ENCODE measurements at places on chromosomes 4 and X.

GRCh38 chr4:338759-339097, 1.1 kb downstream of the ZNF141 start:
- peak; percentile 6 for DNase-seq

DNA sequence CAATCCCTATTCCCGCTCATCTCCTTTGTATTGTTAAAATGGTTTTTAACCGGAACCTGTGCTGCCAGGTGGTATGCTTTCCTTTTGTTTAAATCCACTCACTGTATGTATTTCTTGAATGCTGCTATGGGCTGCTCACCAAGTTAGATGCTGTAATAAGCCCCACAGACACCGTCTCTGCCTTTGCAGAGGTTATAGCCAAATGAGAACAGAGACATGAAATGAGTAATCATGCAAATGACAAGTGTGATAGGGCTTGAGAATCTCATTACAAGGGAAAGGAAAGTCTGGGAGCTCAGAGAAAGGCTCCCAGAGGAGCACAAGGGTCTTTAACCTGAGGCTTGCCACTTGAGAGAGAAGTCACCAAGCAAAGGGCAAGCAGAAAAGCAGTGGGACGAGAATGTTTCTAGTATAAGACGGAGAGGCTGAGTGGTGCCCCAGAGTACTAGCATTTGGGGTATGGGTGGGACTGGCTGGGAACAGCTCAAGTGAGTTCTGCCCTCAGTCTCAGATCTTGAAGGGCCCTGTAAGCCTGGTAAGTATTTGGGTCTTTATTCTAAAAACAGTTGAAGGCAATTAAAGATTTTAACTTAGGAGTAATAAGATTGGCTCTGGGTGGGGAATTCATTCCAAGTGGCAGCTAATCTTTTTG, 110.8 kb upstream of the H2AZ1 start:
- DNase-seq: no peak

DNA sequence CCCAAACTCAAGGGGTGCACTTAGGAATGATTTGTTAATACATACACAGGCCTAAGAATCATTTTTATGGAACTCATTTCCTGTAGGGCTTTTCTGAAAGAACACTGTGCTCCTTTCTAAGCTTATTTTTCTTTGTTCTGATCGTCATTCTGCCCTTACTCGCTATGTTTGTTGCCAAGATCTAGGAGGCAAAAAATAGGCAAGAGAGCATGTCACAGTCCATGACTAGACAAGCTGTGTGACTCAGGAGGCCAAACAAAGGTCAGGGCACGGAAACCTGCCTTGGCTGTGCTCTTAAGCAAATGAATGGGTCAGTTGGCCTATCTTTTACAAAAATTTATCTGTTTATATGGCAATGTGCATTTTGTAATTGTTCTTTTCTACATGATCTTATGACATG, 42.5 kb upstream of the C1GALT1C1 start:
- no peak for DNase-seq

GRCh38 chrX:101668143-101668542, 8.5 kb upstream of the ARMCX2 start:
- no peak for DNase-seq

DNA sequence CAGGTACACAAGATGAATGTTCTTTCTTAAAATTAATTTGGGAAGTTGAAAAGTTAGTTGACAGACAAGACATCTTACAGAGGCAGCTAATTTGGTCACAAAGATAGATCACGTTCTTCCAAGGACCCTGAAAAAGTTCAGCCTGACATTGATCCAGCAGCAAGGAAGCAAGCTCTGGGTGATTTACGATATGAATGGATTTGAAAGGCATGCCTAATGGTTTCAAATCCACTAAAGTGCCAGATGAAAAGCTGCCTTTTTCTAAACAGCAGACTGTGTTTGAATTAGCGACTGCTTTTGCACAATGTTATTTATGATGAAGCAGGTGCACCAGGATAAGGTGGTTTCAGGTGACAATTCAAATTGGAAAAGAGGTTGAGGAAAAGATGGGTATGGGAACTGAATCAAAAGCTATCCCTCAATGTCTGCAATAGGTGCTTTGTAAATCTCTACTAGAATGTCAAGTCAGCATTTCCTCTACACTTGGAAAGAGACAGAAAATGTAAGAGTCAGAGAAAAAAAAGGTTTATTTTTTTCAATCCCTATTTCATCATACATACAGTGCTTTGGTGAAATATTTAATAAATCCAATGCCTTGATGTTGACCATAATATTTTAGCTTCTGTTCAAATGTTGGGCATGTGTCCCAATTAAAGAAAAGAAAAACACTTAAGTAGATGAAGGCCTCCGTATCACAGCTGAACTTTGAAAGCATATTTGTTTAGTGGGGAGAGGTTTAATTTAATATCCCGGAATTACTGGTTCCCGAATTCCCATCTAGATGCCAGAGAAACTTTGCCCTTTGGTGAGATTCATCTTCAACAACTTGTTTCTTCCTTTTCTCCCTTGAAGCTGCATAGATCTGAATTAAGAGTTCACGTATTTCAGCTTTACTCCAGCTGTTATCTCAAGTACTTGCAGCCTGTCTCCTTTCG, 6.0 kb downstream of the RASGEF1B start:
- no peak for DNase-seq

- no peak for DNase-seq
Observed at GRCh38 chr4:21901831-21902230, 46.7 kb downstream of the KCNIP4 start.

GRCh38 chrX:150897421-150898320, 797 bp downstream of the CD99L2 start:
- DNase-seq: no peak

- no peak for DNase-seq
Observed at GRCh38 chr4:122584519-122584918, 36.3 kb downstream of the IL21 start.

DNA sequence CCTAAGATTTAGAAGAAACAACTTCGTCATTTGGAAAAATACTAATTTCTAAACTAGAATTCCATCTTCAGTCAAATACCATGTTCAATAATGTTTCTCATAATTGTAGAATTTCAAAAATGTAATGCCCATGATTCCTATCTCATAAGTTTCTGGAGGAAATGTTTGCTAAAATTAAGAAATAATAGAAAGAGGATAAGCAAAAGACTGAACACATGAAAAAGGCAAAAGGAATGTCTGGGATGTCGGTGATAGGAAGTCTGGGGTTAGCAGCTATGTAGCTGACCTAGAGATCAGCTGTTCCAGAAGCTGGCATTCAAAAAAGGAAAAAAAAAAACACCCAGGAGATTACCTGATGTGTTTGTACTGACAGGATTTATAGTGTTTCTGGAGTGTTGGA, 18.9 kb upstream of the PCDH10 start:
- DNase-seq: no peak

DNA sequence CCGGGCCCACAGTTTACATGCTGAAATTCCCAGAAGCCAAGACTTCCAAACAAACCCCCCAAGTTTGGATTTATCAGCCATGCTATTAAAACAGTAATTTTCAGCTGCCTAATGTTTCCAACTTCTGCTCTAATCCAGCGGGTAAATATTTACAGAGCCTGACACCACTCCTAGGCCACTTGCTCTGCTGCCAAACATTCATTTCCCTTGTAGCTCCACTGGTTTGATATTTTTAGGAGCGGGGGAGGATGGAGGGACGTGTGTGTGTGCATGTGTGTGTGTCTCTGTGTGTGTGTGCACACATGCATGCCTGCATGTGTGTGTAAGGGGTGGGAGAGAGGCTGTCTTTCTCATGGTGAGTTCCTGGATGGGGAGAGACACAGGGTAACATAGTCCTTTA, 115.7 kb upstream of the PJA1 start:
- DNase-seq: no peak

DNA sequence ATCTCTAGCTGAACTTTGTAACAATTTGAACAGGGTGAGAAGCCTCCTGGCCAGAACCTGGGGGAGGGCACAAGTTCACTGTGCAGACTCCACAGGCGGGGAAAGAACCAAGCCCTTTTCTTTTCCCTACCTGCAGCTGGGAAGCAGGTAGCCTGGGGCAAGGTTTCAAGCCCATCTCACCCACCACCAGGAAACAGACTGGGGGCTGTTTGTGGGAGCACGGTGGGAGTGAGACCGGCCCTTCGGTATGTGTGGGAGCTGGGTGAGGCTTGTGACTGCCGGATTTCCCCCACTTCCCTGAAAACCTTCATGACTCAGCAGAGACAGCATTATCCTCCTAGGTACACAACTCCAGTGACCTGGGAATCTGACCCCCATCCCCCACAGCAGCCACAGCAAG, 211.7 kb downstream of the ZNF674 start:
- DNase-seq: no peak

GRCh38 chr4:21885241-21885640, 63.3 kb downstream of the KCNIP4 start:
- DNase-seq: no peak

DNA sequence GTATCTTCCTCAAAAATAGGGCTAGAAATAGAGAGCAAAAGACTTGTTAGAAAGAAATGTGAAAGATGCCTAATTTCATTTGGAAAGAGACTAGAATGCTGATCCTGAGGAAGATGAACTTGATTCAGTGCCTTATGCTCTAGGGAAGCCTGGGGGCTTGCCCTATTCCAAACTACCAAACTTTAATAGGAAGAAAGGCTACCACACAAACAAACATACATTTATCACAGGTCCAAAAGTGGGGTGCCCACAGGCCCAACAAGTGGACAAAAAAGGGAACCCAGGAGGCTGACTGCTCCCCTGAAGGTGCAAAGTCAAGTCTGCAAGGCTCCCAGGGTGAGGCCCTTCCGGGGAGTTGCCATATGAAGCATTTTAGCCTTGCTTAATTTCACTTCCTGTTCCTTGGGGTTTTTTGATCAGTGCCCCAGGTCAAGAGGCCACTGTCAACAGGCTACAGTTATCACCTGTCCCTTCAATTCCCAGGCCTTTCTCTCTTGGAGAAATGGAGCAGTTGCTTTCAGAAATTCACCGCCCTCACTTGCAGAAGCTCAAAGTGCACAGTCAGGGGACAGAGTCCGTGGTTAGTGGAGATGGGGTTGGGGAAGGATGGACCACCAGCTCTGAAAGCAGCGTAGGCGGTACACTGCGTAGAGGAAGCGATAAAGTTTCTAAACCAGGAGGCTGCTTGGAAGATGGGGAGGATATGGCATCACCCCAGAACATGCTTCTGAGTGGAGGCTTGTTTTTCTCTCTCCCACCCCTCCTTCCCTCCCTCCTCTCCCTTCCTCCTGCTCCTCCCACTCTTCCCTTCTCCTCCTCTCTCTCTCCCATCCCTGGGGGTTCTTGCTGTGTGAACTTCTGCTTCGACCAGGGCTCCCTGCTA, 36.4 kb downstream of the TMEM154 start:
- no peak for DNase-seq

GRCh38 chr4:28760003-28760402, 1899.4 kb downstream of the STIM2 start:
- DNase-seq: no peak

- no peak for DNase-seq
Observed at GRCh38 chr4:112751447-112751846, 114.5 kb downstream of the LARP7 start.

GRCh38 chr4:138450546-138451275, 208.6 kb upstream of the SLC7A11 start:
- DNase-seq: no peak

DNA sequence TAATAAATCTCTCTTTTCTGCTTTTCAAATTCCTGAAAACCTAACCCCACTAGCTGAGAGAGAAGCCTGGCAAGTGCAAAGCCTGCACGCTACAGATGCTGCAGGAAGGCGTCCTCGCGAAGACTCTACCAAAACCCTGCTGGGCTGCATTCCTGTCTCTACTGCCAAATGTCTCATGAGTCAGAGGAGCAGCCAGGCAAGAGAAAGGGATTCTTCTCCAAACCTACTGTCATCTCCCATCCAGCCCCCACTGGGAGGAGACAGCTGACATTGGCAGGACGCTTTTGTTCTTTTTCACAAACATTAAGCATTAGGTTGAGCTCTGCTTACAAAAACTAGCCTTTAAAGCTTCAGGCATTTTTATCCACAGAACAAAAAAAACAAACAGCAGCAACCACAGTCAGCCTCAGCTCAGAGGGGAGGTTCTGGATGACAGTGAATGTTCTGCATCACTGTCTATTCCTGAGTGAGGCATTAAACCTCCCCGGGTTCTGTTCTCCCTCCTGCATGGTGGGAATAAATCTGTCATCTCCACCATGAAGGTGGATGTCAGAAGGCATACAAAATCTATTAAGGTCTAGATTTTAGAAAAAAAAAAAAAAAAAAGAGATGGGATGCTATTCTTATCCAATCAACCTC, 18.0 kb downstream of the CRMP1 start:
- DNase-seq: no peak

DNA sequence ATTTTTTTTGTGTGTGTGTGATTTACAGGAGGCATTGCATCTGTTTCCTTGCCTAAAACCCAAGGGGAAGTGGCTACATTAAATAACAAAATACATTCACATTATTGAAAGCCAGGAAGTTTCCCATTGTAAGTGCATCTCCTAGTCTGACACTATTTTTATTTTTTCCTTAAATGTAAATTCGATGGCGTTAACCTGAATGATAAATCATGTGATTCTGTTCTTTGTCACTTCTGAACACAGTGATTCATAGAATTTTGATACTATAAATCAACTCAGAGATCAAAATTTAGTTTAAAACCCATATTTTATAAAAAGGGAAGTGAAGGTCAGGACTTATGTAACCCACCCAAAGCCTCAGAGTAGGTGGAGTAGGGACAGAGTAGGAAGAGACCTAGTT, 258.1 kb downstream of the GABRG1 start:
- DNase-seq: no peak

DNA sequence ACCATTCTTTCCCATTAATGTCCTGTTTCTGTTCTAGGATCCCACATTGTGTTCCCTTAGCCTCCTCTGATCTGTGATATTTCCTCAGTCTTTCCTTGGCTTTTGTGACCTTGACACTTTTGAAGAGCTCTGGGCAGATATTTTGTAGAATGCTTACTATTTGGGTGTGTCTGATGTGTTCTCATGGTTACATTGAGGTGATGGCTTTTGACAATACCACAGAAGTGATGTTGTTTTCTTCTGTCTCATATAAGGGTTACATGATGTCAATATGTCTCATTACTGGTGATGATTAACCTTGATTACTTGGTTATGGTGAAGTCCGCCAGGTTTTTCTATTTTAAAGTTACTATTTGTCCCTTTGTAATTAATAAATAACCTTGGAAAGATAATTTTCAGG, 183.7 kb downstream of the SOWAHB start:
- no peak for DNase-seq

GRCh38 chrX:74449937-74450330, 28.6 kb downstream of the SLC16A2 start:
- DNase-seq: no peak

GRCh38 chrX:69025802-69026301, 139.4 kb downstream of the PJA1 start:
- DNase-seq: no peak

GRCh38 chr4:109067508-109068235, 234.8 kb downstream of the COL25A1 start:
- DNase-seq: no peak

GRCh38 chr4:110950731-110951130, 327.9 kb upstream of the PITX2 start:
- no peak for DNase-seq

- DNase-seq: no peak
Observed at GRCh38 chr4:176841711-176842112, 49.0 kb upstream of the VEGFC start.

DNA sequence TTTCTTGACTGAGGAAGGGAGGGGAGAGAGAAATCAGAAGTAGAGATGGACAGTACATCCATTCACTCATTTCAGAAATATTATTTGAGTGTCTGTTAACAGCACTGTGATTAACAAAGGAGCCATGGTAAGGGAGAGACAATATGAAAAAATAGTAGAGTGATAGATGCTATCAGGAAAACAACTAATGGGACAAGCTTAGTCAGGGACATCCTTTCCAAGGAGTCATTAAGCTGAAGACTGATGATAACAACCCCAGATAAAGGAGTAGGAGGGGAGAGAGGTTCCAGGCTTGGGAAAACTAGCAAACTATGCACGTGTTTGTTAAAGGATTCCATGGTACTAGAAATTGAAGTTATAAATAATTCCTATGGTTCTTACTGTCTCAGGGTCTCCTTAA, 122.2 kb downstream of the CBR4 start:
- no peak for DNase-seq
